ENCODE measurements at places on chromosomes 2 and 18.

DNA sequence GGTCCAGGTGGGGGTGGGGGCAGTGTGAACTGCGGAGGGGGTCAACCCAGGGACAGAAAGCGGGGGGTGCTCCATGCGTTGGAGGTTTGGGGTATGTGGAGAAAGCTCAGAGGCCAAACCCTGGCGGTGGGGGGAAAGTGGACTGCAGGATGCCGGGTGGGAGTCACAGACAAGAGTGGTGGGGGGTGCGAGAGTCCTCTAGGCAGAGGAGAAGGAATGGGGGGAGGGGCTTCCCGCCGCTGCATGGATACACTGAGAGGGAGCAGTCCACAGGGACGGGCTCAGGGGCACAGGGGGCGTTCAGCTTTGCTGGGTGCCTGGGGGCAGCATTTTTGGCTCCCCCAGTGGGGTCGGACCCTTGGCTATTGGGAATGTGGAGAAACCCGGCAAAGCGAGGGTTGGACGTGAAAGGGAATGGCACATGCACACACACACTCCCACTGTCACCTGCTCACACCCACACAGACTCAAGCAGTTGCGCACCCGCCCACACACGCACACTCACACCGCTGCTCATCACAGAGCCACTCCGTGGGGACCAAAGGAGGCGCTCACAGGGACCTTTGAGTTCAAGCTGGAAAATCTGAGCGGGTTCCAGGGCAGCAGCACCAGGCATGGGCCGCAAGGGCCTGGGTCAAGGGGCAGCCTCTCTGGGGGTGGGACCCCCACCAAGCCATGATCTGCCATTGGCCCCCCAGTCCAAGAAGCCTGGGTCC lies 7.7 kb downstream of the GBX2 start:
- no peak for DNase-seq

GRCh38 chr2:225660262-225661131 lies 261.0 kb downstream of the NYAP2 start:
- peak; percentile 71 for DNase-seq

DNA sequence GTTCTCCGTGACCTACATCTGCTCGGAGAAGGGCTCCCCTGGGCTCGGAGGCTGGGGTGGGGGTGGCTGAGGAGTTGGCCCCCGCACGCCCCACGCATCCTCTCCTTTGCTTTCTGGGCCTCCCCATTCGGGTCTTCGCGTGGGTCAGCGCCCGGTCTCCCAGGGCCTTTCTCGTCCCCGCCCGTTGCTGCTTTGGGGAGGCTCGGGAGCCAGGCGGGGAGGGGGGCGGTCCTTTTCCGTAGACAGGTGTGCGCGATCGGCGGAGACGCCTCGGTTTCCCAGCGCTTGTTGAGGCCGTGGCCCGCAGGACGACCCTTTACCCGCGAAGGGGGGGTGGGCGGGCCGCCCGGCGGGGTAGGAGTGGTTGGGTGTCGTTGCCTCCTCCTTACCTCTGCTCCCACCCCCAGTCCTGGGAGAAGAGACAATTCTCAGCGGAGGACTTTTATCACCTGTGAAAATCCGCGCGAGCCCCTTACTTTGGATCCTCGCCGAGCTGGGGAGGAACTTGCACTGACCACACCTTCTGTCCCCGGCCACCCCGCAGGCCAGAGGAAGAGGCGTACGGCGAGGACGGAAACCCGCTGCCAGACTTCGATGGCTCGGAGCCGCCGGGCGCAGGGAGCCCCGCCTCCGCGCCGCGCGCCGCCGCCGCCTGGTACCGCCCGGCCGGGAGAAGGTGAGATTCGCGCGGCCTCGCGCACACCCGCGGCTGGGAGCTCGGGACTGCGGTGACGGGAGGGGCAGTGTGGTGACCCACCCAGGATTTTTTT lies 2.6 kb downstream of the ADCYAP1 start:
- peak; percentile 97 for DNase-seq

DNA sequence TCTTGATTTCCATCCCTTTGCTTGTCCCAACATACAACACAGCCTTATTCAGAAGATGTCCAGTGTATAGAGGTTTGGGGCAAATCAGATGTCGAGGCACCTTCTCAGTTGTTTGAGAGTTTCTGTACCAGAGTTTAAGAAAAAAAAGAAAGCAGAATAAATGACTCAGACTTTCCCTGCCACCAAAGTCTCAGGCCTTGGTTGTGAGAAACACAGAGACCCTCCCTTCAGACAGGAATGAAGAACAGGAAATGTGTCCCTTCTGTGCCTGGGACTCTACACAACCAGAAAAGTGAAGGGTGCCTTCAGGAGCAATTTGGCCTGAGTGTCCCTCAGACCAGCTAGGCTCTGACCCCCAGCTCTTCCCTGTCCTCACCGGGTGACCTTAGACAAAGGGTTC lies 37.3 kb upstream of the REL start:
- no peak for DNase-seq

GRCh38 chr2:64658269-64658668 lies 4.6 kb upstream of the SERTAD2 start:
- no peak for DNase-seq

DNA sequence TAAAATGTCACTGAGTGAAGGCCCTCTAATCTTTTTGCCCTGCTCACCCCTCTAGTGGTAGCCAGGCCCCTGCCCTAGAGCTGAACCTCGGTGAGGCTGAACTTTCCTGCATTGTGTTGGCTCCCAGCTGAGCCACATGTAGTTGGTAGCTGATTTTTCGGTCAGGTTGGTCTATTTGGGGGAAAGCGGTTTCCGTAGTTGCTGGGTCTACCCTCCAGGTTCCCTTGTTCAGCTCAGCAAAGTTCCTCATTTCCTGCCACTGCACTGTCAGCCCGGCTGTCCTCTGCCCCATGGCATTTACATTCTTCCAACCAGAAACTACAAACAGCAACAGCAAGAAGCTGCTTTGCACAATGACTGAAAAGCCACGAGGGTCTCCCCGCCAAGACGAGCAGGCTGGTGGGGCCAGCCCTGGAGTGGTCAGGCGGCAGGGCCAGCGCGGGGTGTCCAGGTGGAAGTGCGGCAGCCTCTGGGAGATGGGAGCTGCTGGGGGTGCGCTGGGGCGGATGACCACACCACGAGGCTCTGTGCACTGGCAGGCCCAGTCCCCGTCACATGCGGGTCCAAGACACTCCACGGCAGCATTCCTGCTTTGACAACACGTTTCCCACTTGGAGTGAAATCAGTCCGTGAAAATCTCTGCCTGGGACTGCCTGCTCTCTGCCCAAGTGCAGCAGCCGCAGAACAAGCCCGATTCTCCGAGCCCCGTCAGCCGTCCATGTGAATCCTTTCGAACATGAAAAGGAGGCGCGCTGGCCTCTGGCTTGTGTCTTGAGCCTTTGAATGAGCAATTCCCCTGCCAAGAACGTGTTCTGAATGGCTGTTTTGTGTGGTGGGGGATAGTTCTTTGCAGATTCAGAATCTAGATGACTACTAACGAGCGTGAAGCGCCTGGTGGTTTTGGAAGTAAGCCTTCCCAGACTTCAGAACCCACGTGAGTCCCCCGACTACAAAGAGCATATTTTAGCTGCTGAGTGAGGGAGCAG lies 159.4 kb downstream of the ASB1 start:
- DNase-seq: no peak

GRCh38 chr2:67341336-67341735 lies 55.8 kb upstream of the ETAA1 start:
- no peak for DNase-seq

DNA sequence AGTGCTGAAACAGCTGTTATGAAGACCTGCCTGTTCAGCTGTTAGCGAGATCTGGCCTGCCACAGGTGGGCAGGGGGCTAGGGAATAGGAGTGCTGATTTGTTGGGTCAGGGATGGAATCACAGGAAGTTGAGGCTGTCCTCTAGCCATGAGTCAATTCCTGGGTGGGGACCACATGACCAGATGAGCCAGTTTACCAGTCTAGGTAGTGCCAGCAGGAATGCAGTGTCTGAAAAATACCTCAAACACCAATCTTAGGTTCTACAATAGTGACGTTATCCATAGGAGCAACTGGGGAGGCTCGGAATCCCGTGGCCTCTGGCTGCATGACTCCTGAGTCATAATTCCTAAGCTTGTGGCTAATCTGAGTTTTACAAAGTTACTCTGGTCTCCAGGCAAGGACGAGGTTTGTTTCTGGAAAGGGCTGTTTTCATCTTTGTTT lies 44.9 kb downstream of the DYSF start:
- no peak for DNase-seq

DNA sequence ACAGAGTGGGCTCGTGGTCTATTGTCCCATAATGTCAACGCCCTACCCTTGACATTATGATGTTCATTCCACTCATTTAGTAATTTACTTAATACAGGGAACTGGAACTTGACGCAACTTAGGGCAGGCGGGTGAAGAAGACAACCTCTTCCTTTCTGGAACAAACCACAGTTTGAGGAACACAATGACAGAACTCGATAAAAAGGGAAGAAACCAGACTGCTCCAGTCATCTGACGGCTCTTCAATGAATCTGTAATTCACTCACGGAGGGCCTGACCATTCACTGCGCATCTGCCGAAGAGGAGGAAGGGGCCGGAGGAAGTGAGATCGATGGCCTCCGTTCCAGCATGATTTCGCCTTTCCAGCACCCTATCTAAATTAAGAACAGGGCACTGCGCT lies 83.2 kb downstream of the BCL2 start:
- DNase-seq: no peak

GRCh38 chr2:109558076-109558882 lies 55.5 kb downstream of the SEPTIN10 start:
- DNase-seq: peak; percentile 95

DNA sequence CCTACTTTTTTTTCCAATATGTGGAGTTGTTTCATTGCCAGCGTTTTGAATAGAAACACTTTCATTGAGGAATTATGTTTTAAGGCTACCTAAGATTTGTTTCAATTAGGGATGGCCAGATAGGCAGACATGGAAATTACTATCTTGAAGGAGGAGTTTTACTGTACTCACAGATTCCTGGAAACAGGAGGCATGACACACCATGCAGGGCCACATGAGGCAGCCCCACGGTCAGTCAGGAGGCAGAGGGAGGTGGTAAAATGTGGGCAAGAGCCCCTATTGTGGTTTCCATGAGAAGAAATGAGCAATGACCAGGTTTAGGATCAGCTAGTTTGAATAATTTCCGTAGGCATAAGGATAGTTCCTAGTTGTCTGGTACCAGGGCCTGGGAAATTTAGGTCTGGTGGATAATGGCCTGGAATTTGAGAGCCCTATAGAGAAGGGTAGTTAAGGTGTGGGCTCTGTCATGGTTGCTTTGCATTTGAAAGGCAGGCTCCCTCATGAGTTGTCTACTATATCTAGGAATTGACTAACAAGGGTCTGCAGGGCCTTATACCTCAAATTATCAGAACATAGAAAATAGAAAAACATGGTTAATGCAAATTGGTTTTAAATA lies 360.0 kb upstream of the KCNJ3 start:
- no peak for DNase-seq

DNA sequence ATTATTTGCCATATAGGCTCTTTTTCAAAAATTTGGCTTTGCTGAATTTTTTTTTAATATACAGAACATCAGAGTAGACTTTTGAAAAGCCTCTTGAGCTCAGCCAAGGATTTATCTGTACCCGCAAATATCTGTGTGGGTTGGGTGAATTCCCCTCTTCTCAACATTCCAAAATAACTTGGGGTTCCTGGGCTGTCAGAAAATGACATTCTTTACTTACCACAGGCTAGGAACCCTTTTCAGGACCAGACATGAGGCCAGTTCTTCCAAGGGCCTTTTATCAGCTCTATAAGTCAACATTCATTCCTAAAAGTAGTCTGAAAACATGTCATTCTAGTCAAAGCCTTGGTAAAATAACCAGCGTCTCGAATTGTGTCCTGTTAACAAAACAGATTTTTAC lies 28.8 kb upstream of the FEZ2 start:
- no peak for DNase-seq

DNA sequence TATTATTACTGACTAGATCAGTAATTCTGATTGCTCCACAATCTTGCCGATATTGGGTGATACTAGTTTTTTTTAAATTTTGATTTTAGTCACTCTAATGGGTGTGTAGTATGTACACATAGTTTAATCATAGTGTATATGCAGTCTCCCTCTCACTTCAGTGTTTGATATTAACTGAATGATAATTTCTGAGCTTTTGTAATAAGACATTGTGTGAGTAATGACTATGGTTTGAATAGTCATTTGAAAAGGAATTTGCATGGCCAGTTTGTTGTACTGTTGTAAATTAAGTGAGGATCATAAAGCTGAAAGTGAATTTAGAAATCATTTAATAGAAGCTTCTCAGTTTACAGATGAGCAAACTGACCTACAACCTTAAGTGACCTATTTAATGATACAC lies 33.4 kb downstream of the USP14 start:
- no peak for DNase-seq

DNA sequence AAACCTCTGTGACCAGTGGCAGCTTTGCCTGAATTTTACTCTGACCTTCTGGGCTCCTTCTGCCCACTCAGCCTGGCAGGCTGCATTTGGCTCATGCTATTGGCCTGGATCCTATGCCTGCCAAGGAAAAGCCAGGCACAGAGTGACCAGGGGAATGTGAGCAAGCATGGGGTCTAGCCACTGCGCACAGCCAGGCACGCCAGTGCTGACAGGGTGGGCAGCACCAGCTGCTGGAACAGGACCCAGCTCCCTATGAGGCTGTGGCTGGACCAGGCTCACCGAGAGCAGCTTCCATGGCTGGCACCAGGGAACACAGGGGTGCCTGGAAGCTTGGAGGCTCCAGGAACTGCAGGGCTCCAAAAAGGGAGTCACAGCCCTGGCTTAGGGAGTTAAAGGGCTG lies 311.5 kb upstream of the SYT4 start:
- DNase-seq: no peak

- DNase-seq: no peak
Observed at GRCh38 chr2:158783923-158784322, 11.2 kb upstream of the DAPL1 start.

DNA sequence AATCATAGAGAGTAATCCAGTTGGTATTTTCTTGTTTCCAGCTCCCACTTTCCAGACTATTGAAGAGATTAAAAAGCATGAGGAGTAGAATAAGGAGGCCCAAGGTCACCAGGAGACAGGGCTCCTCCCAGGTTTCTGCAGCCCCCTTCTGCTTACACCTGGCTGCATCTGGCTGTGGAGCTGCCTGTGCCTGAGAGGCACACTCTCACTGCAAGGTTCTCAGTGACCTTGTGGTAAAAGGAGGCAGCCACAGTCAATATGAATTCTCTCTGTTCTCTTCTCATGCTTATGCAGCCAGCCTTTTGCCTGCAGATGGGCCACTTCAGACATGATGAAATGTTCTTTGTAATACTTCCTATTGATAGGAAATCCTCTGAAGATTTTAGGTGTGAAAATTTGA lies 233.7 kb downstream of the MYO3B start:
- no peak for DNase-seq

GRCh38 chr2:130756053-130756873 lies 923 bp downstream of the AMER3 start:
- DNase-seq: peak; percentile 43

- peak; percentile 31 for DNase-seq
Observed at GRCh38 chr2:220228310-220229006, 601.0 kb downstream of the SLC4A3 start.

- DNase-seq: peak; percentile 95
Observed at GRCh38 chr2:159035790-159036411, 67.5 kb downstream of the TANC1 start.

DNA sequence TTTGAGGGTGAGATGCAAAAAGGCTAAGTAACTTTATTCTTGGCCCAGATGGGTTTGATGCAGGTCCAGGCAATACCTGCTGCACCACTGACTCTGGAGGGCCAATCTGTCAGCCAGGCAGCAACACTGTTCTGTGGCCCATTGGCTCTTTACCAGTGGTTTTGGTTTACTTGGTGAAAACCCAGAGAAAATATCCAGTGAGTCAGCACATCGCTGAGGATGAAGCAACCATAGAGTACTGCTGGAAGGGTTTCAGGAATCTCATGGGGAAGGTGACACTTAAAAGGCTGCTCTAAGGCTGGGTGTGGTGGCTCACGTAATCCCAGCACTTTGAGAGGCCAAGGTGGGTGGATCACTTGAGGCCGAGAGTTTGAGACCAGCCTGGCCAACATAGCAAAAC lies 192.5 kb upstream of the FAM98A start:
- no peak for DNase-seq
